HT1080 (cell line): ENCODE measurements at places on chromosomes 13 and 19.

DNA sequence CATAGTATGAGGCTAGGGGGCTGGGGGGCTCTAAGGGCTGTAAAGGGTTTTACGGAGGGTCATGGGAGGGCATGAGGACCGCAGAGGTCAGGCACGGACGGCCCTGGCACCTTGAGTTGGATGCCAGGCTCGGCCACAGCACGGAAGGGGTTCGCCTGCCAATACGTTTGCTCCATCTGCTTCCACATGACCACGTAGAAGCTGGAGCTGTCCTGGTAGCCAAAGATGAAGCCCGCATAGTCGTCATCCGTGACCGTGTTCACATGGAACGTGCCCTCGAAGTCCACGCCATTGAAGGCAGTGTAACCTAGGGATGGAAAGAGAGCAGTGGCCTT lies 6.4 kb downstream of the COMP start:
- no peak for DNase-seq

DNA sequence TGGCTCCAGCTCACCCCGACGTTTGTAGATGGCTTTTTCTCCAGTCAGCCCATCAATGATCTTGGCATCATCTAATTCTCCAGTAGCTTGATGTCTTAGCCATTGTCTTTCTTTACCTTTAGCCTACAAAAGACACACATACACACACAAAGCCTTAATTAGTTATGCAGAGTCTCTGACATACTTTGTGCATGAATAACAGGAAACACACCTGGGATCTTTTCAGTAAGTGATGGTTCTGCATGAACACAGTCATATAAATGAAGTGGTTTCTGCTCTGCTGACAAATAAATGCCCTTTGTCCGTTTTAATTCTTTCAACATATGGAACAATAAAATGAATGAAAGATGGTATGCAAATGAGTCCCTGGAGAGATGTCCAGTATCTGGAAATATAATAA lies 133.3 kb downstream of the RGCC start:
- no peak for DNase-seq

- DNase-seq = no peak
Measured at GRCh38 chr13:51746802-51747201, 57.2 kb downstream of the DHRS12 start.

GRCh38 chr19:46624958-46625661 lies at the start of gene PTGIR:
Gene PTGIR (minus strand): TSS chr19:46625089. CDS start chr19:46624225, 864 bp downstream.
- peak; percentile 56 for DNase-seq

- DNase-seq = peak; percentile 88
Measured at GRCh38 chr13:31749929-31750328, 10.6 kb downstream of the RXFP2 start.

DNA sequence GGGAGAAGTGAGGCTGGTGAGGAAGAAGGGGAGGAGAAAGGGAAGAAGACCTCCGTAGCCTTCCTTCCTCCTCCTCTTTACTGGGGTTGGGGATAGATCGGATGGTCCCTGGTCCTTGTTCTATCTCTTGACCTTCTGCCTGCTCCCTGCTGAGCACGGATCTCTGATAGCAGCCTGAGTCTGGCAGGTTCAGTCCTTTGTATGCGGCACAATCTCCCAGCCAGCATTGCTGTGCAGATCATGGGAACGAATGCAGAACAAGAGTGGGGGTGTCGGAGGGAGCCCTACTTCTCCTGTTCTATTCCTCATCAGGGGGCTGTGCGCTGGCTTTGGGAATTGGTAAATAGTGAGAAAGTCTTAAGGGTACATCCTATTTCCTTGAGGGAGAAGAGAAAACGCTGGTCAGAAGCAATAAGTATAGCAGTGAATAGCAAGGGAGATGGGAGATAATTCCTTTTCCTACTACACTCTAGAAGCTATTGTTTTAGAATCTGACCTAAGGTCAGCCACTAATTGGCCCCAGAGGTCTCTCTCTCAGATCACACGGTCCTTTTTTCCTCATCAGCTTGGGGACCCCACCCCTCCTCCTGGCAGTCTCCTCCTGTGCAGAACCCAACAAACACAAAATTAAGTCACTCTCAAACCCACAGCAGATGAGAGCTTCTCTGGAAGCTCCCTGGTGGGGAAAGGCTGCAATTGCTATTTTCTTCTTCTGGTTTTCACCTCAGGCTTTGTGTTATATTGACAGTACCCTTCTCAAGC lies 41.0 kb downstream of the KL start:
- peak; percentile 21 for DNase-seq

GRCh38 chr19:38182536-38183210 lies 41.3 kb downstream of the DPF1 start:
- no peak for DNase-seq

DNA sequence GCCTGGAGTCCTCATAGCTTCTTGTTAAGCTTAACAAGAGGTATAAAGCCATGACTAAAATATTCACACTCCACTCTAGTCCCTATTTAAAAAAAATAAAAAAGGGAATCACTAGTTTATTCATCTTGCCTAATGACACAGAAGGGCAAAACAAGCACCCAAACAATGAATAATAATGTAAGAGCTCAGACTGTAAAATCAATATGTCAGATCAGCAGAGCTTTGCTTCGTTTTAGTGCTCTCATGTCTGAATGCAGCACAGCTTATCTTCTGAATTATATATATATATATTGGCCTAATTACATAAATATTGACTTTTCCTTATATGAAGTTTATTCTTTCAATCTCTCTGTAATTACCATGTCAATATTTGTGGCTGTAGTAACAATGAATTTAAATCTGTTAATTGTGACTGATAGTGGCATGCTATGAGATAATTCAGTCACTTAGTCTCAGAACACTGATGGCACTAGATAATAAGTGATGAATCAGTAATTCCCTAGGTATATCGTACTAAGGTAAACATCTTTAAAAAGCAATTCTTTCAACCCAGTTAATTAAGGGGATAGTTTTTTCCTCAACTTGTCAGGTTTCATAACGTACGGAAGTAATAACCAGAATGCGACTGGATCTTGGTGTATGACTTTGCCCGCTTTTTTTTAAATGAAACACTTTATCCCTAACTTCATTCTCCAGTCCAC lies 361.9 kb upstream of the GPC6 start:
- DNase-seq = no peak

DNA sequence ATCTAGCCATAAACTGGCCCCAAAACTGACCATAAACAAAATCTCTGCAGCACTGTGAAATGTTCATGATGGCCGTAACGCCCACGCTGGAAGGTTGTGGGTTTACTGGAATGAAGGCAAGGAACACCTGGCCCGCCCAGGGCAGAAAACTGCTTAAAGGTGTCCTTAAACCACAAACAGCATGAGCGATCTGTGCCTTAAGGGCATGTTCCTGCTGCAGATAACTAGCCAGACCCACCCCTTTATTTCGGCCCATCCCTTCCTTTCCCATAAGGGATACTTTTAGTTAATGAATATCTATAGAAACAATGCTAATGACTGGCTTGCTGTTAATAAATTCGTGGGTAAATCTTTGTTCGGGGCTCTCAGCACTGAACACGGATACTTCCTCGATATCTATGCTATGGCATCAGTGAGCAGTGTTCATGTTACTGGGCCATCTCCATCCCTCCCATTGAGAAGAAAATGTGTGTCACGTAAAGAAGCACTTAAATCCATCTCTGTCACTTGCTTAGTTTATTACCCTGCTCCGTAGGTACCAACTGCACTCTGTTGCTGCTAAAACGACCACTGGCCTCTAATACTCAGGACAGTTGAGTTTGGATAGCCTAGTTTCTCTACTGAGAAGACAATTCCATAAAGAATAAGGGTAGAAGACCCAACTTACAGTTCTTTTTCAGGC lies 5.3 kb downstream of the ATP7B start:
- DNase-seq = no peak

GRCh38 chr13:106104281-106104901 lies 431.1 kb downstream of the EFNB2 start:
- peak; percentile 97 for DNase-seq

DNA sequence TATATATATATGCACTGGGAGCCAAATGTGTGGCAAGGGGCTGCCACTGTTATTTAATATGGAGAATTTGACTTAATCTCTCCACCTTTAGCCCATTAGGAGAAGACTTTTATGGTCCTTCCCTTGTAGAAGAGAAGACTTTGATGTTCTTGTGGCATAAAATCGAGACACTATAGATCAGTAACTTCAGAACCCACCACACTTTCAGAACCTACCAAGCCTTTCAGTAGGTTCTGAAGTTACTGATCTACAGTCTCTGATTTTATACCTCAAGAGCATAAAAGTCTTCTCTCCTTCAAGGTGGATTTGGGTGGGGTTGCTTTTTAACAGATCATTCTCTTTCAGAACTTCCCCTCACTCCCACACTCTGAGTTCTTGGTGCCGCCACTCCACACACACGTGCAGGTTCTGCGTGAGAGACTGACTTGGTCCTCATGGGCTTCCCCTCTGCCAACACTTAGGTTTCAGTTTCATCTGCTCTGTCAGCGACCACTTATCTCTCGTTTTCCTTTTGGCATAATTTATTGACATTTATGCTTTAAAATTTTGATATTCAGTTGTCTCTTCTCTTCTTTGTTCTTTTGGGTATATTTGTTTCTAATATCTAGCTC lies 213.4 kb upstream of the PCDH17 start:
- no peak for DNase-seq

GRCh38 chr19:3176715-3177501 lies 1.7 kb upstream of the S1PR4 start:
- peak; percentile 84 for DNase-seq

DNA sequence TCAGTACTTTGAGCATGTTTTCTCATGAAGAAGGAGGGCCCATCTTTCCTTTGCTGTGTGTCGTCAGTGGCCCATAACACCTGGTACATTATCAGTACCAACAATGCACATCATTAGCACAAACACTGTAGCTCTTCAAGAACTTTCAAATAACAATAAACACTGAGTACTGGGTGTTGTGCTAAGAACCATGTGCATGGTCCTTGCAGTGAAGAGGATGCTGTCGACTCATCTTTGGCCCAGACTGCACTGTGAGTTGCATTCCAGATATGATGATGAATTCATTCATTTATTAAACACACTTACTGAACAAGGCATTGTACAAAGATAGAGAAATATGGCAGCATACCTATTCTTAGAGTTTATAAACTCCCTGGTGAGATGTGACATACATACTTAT lies 55.8 kb downstream of the FLT3 start:
- DNase-seq = no peak

- peak; percentile 14 for DNase-seq
Measured at GRCh38 chr13:32443111-32443510, 15.2 kb upstream of the N4BP2L1 start.

GRCh38 chr13:97932647-97933046 lies 20.8 kb upstream of the IPO5 start:
- DNase-seq = no peak

DNA sequence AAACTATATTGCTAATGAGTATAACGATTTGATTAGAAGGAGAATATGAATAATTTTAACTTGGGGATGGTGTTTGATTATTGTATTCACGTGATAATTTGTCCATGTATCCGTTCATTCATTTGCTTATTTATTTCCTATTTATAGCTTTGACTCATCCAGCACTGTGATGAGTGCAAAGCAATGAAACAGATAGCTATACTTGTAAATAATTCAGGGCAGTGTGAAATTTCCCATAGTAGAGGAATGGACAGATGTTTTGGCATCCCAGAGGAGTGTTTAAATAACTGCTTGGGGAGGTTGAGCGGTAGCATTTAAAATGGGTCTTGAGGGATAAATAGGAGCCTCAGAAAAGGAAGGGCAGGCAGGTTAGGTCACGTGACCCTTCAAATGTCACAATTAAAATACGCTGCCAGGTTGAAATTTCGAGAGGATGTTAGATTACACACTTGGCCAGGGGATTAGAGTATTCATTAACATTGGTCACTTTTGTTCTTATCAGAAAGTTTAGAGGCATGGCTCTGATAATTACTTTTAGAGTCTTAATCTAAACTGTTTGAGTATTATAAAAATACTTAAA lies 14.7 kb downstream of the FGF9 start:
- no peak for DNase-seq

DNA sequence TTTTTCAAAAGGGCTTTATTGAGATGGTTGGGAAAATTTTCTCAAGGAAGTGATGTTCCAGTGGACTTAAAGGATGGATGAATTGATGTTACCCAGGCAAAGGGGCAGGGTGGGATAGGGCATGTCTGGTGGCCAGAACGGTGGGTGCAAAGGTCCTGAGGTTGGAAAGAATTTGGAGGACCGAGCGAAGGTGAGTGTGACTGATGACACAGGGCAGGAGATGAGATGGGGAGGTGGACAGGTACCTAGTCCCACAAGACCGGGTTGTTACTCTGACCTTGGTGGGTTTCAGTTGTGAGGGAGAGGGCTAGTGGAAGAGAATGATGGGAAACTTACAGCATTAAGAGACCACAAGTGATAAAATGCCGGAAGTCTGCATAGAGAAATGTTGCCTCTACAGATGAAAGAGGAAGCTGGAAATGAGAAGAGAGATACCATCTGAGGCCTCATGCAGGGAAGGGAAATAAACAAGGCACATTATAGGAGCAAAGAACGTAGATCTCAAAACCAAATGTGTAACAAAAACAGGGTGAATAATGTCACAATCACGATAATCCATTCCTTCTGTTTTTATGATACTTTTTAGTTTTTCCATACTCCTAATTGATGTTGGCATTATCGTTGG lies 4.5 kb downstream of the ADGRE1 start:
- no peak for DNase-seq

- no peak for DNase-seq
Measured at GRCh38 chr13:71727662-71728061, 139.3 kb downstream of the DACH1 start.

DNA sequence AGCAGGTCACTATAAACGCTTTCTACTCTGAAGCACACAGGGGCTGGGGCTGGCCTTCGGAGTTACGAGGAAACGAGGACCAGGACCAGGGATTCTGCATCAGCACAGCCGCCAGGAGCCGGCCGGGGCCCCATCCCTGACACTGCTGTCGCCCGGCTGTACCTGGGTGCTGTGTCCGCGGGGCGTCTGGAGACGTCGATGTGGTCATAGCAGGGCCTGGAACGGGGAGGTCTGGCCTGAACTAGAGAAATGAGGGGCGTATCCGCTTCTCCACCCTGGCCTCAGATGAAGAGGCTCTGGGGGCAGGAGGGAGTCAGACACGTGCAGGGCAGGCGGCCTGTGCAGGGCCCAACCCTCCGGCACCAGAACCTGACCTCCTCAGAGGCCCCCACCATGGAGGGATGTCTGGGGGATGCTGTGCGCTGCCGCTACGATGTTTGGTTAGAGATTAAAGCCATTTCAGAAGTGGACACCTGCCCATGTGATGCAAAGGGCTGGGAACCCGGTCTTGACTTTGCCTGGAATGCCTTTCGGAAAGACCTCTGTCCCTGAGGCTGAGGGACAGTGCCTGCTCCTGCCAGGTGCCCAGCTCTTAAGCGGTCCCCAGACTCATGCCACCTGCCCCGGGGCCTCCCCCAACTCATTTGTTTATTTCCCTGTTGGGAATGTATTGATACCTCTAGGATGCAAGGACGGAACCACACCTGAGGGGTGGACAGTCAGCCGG lies 21.4 kb downstream of the GAS6 start:
- no peak for DNase-seq
